ENCODE measurements at places on chromosomes 13 and 19.

DNA sequence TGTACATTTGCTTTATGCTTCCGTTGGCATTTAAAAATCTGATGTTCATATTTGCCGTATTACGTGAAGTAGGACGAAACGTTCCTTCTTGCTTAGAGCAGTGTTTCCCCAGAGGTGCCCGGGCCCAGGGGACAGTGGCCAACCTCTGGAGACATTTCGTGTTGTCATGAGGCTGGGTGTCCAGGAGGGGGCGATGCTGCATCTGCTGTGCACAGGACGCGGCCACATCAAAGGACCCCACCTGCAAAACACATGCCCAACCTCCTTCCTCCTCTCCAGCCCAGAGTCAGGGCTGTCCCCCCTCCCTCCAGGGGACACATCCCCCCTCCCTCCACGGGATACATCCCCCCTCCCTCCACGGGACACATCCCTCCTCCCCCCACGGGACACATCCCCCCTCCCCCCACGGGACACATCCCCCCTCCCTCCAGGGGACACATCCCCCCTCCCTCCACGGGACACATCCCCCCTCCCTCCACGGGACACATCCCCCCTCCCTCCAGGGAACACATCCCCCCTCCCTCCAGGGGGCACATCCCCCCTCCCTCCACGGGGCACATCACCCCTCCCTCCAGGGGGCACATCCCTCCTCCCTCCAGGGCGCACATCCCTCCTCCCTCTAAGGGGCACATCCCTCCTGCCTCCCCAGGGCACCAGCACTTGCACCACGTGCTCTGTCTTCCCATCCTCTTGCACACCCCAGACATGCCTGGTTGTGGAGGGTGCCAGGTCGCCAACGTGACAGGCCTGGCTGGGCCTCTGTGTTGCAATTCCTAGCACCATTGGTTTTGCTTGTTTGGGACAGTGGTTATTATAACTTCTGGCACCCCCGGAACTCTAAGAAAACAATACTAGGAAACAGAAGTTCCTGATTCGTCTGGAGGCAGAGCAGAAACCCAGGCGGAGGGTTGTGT, 46.7 kb downstream of the GAS6 start:
- DNase-seq: peak; percentile 81

DNA sequence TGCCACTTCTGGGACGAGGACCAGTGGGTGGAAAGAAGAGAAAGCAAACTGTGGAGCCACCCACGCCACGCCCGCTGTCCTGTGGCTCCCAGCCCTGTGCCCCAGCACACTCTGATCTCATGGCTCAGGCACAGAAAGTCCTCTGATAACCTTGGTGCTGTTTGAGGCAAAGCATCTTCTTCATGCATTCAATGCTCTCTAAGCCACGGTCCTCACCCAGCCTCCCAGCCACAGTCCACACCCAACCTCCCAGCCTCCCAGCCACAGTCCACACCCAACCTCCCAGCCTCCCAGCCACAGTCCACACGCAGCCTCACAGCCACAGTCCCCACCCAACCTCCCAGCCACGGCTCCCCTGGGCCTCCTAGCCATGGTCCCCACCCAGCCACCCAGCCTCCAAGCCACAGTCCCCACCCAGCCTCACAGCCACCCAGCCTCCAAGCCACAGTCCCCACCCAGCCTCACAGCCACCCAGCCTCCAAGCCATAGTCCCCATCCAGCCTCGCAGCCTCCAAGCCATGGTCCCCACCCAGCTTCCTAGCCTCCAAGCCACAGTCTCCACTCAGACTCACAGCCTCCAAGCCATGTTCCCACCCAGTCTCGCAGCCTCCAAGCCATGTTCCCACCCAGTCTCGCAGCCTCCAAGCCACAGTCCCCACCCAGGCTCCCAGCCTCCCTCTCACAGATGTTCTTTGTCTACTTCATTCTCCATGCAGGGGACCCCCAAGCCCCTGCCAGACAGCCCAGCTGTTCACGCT, 74.9 kb downstream of the SOX1 start:
- no peak for DNase-seq

- peak; percentile 77 for DNase-seq
Measured at GRCh38 chr13:110400786-110401533, 93.9 kb downstream of the COL4A2 start.

DNA sequence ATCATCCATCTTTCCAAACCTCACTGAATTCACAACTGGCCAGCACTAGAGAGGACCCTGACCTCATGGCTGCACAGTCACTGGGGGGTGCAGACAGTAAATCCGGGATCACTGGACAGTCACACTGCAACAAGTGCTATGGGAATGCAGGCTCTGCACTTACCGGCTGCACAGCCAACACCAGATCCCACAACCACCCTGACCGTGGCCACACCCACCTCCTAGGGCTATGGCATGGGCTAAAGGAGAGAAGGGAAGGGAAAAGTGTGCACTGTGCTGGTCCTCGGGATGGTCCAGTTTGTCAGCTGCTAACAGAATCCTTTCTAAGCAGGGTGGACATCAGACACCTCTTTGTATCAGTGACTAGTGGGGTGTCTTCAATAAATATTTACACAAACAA, 118.2 kb downstream of the MIPEP start:
- DNase-seq: no peak

DNA sequence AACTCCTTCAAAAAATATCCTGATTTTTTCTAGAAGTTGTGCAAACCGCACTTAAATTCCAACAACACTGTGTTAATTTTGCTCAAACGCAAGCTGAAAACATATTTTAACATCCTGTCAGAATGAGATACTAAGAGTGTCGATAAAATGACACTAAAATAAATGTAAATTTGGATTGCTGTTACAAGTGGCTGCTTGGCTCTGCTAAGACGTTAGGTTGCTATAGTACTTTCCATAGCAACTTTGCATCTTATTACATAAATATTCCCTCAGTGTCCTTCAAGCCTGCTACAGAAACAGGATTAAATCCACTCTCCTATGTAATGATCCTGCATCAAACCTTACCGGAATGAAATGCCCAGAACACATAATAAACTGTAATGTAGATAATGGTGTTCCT, 292.1 kb downstream of the DNAJC15 start:
- DNase-seq: no peak

GRCh38 chr19:58407658-58408151, 744 bp upstream of the ZNF584 start:
- DNase-seq: no peak

DNA sequence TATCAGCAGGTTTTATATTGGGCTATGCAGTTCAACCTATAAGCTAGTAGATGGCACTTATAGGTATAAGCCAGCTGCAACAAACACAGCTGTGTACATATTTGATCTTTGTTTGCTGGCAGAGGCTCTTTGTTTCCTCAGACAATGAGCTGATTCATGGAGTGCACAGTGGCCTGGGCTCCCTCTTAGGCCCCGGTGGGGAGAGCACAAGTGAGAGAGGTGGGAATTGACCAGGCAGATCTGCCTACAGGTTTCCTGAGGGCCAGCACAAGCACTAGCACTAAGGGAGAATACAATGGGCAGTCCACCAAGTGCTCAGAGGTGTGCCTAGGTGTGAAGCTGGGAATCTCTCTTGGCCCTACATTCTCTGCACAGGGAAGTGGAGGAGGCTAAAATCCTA, 1390.7 kb downstream of the SLITRK5 start:
- DNase-seq: no peak

GRCh38 chr13:50512474-50513299, 330.8 kb downstream of the DLEU7 start:
- peak; percentile 70 for DNase-seq

GRCh38 chr19:55440411-55441105, 2.5 kb downstream of the SHISA7 start:
- no peak for DNase-seq

All from fibroblast of lung (primary cell).